NB4 (cell line): ENCODE measurements at places on chromosomes 7 and 10.

GRCh38 chr7:83427884-83428283 is 221.1 kb downstream of the SEMA3E start:
- no peak for DNase-seq

- DNase-seq = no peak
These were observed 2.3 kb downstream of the IL6 start for GRCh38 chr7:22729180-22729825.

DNA sequence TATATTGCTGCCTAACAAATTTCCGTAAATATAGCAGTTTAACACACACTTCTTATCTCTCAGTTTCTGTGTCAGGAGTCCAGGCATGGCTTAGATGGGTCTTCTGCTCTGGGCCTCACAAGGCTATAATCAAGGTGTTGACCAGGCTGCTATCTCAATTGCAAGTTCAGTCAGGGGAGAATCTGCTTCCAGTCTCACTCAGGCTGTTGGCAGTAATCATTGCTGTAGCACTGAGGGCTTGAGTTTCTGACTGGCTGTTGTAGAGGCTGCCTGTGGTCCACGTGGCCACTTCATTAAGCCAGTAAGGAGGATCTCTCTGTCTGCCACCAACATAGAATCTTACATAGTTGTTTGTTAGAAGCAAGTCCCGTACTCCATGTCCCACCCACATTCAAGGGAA is 138.4 kb downstream of the ST7 start:
- DNase-seq = no peak

DNA sequence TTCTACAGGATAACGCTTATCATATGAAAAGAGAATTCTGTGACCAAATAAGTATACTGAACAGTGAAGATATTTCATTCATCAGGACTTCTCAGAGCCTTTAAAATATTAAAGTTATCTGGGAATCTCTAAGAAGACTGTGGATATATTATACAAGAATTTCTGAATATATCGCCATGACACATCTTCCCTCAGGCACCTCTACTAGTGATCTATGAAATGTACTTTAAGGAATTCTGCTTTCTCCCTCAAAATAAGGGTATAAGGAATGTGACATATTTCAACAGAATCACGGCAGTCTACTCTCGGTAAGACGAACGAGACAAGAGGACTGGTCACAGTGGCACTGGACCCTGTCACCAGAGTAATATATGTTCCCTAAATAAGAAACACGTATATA is 504.2 kb upstream of the PHF14 start:
- DNase-seq = no peak

- DNase-seq = no peak
These were observed 51.7 kb downstream of the EBF3 start for GRCh38 chr10:129912166-129912917.

DNA sequence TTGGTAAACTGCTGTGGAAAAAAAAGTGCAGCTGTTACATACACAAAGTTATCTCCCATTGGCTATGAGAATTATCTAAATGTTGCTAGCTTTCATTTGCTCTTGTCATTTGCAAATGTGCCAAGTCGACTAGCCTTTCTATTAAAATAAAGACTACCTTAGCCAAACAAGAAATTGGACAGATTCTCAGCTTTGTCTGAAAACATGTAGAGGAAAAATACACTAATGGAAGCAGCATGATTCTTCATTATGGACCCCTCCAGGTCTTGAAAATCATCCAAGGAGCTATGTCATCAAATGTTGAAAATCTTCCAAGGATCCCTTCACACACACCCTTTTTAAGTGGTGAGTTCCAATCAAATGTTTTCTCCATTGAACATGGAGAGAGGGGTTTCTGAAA is 237.7 kb downstream of the ETV1 start:
- DNase-seq = no peak

DNA sequence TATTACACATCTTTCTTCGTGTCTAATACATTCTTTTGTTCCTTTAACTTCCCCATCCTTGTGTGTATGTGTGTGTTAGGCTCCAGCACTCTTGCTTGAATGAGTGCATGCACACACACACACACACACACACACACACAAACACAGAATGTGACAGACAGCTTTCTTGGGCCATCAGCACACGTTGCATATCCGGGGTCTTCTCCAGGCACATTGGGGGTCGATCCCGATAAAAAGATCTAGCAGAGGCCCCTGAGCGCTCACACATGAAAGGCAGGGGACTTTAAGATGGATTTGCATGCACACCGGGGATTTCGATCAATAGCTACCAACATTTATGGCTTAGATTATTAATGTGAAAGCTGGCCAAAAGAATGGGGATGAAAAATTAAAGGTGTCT is 4.5 kb downstream of the SKIDA1 start:
- no peak for DNase-seq

DNA sequence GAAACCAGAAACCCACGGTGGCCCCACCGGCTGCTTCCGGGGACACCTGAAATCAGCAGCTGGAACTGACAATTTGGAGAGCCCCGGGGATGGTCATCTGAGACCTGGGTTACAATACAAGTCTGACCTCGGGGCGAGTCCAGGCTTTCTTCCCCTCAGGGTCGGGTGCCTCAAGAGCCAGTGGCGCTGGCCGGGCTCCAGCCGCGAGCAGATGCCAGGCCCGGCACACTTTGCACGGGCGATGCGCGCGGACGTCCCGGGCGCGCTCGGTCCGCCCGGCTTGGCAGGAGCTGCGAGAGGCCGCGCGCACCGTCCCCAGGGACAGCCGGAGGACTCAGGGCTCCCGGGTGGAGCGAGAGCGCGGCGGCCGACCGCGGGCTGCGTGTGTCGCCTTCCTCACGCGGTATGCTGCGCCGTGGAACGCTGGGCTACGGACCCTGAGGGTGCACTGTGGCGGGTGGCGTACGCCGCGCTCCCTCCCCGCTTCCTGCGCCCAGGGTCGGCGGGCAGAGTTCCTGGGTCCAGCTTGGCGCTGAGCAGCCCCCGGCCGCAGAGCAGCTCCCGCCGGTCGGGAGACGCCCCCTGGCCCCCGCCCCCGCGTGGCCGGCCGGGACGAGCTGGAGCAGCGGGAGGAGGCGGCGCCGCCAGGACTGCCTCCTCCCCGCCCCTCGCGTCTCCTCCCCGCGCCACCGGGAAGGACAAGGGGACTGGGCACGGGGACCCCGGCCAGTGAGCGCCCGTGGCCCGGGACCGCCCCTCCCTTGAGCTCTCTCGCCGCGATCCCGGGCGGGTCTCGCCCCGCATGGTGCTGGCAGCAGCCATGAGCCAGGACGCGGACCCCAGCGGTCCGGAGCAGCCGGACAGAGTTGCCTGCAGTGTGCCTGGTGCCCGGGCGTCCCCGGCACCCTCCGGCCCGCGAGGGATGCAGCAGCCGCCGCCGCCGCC is at the start of gene RBM20:
RBM20 (plus strand) TSS at position 684 of the 945 bp plus-strand sequence; CDS start at position 803, 119 bp downstream.
- DNase-seq = peak; percentile 60

- DNase-seq = no peak
These were observed 42.3 kb upstream of the SGCE start for GRCh38 chr7:94698275-94698674.

DNA sequence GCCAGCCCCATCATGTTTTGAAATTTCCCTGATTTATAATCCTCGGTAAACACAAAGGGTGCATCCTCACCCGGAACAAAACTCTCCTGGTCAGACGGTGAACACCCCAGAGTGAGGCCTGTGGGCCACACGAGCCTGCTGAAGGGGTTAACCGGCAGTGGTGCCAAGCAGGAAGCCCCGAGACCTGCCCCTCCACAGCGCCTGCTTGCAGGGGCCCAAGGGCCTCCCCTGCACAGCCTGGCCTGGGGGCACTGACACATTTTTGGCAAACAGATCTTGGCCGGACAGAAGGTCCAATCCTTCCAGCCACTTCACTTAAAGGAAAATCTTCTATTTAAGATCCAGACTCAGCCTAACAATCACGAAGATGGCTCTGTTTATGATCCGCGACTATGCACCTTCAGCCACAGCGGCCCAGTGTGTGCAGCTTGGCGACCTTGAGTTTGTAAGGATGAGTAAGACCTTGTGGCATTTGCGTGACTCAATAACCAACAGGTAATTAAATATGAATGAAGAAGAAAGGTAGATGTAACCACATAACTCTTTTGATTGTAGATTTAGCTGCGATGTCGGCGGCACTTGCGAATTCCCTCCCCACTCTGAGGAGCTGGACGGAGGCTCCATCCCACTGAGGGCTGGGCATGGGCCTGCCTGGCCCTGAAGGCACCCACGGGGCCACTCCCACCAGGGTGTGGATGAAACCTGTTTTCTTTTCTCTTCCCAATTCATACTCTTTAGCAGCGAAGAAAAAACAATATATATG is 328.2 kb downstream of the DNAJB6 start:
- no peak for DNase-seq

GRCh38 chr7:128922496-128923410 is 12.2 kb upstream of the KCP start:
- DNase-seq = no peak

- DNase-seq = peak; percentile 24
These were observed 8.2 kb upstream of the PODXL start for GRCh38 chr7:131564640-131565039.

DNA sequence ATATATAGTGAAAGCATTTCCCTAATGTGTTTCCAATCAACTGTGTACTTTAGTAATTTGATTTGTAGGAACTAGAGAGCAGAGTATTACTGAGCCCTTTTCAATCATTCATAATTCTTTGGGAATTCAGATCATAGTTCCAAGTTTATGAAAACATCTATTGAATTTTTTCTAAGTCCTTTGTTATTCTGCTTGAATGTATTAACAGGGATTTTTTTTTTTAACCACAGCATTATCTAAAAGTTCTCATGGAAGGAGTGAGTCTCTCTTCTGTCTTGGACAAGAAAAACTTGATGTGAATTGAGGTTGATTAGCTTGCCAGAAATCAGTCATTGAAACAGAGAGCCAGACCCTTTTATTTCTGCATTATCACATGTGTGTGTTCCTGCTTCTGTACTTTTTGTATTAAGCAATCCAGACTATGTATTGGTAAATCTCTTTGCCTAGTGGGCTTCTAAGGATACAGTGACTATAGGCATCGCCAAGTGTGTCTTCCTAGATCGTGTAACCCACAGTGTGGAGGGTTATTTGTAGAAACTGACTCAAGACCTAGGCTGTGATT is 59.9 kb downstream of the BMPER start:
- DNase-seq = no peak

DNA sequence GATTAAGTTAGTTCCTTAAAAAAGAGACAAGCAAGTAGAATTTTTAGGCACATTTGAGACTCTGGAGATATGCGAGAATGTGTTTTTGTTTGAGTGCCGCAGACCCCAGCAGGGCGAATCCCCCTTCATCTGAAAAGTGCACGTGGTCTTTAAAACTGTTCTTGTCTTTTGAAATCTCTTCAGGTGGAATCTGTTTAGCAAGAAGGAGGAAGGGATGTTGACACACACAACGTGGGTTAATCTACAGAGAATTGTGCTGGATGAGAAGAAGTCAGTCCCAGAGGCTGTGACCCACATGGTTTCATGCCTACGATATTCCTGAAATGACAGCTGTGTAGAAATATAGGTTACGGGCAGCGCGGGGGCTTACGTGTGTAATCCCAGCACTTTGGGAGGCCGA is 27.1 kb upstream of the ZFAND2A start:
- DNase-seq = peak; percentile 37

- DNase-seq = no peak
These were observed 30.3 kb downstream of the PTN start for GRCh38 chr7:137313201-137313600.

DNA sequence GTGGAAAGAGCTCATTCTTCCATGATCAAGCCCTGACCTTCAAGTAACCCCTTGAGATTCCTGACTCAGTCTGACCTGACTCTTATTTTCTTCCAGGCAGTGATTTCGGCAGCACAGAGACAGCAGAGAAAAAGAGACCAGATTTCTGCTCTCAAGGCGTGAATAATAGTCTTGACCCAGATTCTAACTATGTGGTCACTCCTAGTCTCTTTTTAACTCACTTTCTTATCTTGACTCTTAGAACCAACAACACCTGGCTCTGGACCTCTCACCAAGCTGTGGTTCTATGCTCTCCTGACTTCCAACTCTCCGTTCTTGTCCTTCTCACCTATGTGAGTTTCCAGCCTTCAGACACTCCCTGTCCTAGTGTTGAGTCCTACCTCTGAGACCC is 36.9 kb upstream of the KDM7A start:
- DNase-seq = no peak

- DNase-seq = no peak
These were observed 186.1 kb upstream of the ZWINT start for GRCh38 chr10:56547163-56547562.

DNA sequence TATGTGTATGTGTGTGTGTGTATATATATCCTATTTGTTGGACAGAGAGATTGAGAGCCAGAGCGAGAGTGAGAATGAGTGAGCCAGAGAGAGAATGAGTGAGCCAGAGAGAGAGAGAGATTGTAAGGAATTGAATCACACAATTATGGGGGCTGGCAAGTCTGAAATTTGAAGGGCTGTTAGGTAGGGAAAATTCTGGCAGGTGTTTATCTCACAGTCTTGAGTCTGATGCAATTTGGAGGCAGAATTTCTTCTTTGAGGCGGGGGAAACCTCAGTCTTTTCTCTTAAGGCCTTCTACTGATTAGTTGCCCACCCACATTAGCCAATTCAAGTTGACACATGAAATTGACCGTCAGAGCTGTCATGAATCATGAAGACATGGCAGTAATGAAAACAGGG is 41.0 kb upstream of the WASL start:
- DNase-seq = no peak

- no peak for DNase-seq
These were observed 20.6 kb upstream of the SMO start for GRCh38 chr7:129167817-129168216.

GRCh38 chr7:514651-515598 is 4.7 kb downstream of the PDGFA start:
- no peak for DNase-seq

- DNase-seq = no peak
These were observed 13.8 kb upstream of the STOX1 start for GRCh38 chr10:68813559-68813958.

GRCh38 chr10:109183366-109183765 is 739.9 kb downstream of the XPNPEP1 start:
- no peak for DNase-seq
